ENCODE measurements at places on chromosomes 12 and 14. TPM values are rescaled to one million over a fixed set of nuclear protein-coding genes. Genes with fewer than 3 reads are reported as not detected.
A peak's percentile ranks its signal among the peaks of the same experiment; 100 is the strongest.

The SOS2 gene
- 29.7 TPM for total RNA-seq

The KRT79 gene
- not detected for total RNA-seq

The KLHL33 gene
- total RNA-seq: 0.36 TPM

The TAS2R31 gene
- 9.7 TPM for total RNA-seq

The MUCL1 gene
- total RNA-seq: not detected

- DNase-seq: peak; percentile 79
These were observed 12.2 kb downstream of the UBR7 start for GRCh38 chr14:93219103-93219726.

DNA sequence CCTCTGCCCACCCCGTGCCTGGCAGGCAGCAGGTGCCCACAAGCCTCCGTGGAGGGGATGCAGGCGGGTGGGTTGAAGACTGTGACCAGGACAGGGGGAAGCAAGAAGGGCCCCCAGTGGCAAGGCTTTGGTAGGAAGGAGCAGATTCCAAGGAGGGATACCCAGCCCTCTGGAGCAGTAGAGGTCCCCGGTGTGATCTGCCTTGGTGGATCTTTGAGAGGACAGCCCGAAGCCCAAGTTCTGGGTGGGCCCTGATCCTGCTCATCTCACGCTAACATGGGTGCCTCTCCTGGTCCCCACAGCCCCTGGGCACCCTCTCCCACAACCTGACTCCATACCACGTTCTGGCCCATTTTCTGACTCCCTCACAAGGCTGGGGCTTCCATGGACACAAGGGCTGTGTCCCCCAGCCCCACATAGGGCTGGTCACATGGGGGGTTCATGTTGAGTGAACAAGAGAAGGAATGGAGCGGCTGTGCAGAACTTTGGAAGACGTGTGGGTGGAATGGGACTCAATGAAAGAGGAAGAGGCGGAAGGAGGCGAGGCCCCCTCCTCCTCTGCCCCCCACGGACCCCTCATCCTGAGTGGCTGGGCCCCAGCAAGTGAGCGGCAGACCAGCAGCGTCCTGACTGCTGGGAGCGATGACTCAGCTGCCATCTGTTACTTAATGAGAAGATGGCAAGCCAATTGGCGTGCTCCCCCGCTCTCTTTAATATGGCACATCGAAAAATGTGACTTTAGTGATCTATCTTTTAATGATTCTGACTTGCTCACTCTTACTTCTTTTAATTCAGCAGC, 77.0 kb upstream of the BCL11B start:
- no peak for DNase-seq

The FIGNL2 gene
- 0.29 TPM for total RNA-seq

DNA sequence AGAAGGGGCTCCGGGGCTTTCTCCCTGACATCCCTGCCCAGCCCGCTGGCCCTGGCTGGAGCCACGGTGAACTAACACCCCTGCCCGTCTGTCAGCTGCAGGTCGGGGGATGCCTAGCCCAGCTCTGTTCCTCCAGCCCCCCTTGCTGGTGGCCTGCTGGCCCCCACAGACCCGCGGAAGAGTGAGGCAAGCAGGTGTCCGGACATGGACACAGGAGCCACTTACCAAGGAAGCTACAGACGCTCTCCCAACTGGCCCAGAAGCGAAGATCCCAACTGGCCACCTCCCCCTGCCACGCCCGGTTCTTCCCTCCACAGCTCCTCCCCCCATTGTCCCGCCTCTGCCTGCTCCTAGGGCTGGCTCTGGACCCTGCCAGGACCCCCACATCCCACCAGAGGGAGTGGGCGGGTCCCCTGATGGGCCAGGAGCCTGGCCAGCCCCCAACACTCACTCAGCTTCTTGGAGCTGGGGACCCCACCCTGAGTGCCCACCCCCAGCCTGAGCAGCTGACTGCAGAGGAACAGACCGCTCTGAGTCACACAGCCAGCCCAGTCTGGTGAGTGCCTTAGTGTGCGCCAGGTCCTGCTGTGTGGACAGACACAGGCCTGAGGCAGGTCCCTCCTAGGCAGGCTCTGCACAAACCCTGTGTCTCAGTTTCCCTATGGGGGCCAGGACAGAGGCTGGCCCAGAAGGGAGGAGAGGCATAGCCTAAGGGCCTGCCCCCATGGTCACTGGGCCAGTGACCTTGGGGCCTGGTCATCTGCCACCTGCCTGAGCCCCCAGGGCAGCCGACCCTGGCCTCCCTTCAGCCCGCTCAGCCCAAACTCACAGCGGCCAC, 7.7 kb downstream of the AHNAK2 start:
- DNase-seq: peak; percentile 99

DNA sequence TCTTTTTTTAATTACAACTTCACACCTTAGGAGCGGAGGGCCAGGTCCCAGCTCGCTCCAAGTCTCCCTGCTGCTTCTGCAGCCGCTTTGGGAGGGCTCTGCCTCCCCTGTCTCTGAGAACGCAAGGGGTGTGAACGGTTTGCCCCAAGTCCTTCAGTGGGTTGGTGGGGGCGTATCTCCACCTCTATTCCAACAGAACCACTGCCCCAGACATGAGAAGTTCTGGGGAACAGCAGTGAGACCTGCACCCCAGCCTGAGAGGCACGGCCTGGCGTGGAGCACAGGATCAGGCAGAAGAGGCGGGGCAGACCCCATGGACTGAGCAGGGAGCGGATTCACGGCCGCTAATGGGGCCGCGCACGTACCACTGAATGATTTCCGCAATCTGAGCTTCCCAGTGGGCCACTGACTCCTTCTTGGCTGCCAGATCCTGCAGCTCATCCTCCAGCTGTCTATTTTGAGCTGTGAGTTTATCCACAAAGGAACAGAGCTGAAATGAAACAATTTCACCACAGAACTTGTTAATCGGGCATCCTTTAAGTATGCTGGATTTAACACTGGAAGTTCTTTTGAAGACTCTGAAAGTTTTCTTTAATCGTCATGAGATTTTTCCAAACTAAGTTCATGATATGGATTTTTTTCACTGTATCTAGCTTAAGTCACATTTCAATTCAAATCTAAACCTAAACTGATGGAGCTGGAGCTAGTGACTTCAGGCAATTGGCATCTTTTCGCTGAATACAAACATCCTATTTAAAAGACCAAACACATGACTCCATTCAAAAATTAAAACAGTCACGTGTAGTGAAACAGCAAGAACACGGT, 44.4 kb downstream of the AMN start:
- no peak for DNase-seq

Data from osteoblast (primary cell).